Bone marrow (tissue), 2 donors: ENCODE measurements at places on chromosomes 5 and 9.

DNA sequence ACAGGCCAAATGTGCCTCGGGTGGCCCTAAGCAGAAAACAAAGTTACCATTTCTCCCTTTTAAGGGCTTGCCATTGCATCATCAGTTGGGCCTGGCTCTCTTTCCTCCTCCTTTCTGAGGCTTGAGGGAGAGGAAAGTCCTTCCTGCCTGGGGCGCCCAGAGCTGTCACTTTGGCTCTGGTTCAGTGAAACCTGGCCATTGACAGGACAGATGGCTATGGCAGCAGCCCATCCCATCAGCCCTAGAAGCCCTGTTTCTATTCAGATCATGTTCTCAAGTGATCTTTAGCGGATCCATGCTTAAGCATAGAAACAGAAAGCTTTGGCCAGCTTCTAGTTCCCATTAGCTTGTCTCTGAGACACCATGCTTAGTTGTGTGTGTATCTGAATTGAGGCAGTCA, 293.4 kb downstream of the YTHDC2 start:
- DNase-seq: no peak

GRCh38 chr5:149639737-149640136, 58.4 kb downstream of the ARHGEF37 start:
- DNase-seq: no peak

DNA sequence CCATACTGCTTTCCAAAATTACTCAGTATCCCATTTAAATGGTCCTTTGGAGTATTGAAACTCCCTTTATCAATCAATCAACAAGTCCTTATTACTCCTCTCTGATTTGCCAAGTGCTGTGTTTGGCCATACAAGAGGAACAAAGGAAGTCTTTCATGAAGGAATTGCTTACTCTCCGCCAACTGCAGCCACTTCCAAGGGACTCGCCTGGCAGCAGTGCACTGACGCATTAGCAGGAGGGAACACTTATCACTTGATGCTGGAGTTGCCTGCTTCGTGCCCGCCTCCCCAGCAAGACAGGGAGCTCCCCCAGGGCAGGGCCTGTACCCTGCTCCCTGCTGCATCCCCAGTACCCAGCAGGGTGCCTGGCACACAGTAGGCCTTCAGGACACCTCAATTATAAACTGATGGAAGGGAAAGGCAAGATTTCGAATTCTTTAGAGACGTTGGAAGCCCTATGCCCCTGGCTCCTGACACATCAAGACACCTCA, 97.9 kb downstream of the CRB2 start:
- DNase-seq: no peak

- no peak for DNase-seq
Observed at GRCh38 chr9:90419221-90419851, 223.3 kb downstream of the DIRAS2 start.

- DNase-seq: no peak
Observed at GRCh38 chr9:95605816-95606488, 89.2 kb upstream of the PTCH1 start.

DNA sequence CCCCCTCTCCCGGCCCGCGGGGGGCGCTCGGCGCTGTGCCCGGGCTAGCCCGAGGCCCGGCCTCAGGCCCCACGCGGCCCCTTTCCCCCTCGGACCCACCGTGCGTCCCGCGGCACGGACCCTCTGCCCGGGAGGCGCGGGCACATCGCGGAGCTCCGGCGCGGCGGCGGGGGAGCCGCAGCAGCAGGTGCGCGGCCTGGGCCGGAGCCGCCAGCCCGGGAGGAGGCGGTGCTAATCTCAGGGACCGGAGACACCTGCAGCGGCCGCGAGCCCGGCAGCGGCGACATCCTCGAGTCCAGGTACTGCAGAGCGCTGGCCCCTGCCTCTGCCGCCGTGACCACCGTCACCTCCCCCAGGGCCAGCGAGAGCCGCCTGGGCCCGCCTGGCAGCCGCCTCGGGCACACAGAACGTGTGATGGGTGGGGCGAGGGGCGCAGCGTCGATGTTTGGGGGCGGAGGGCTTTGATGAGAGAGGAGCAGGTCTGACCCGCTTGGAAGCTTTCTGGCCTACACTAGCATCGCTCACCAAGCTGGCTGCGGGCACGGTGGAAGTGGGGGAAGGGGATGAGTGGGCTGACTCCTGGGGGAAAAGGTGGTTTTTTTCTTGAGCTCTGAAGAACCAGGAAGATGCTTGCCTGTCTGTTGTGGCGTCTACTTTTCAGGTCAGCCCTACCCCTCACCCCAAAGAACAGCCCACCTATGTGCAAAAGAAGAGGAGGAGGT, 524 bp downstream of the CYFIP2 start:
- no peak for DNase-seq

DNA sequence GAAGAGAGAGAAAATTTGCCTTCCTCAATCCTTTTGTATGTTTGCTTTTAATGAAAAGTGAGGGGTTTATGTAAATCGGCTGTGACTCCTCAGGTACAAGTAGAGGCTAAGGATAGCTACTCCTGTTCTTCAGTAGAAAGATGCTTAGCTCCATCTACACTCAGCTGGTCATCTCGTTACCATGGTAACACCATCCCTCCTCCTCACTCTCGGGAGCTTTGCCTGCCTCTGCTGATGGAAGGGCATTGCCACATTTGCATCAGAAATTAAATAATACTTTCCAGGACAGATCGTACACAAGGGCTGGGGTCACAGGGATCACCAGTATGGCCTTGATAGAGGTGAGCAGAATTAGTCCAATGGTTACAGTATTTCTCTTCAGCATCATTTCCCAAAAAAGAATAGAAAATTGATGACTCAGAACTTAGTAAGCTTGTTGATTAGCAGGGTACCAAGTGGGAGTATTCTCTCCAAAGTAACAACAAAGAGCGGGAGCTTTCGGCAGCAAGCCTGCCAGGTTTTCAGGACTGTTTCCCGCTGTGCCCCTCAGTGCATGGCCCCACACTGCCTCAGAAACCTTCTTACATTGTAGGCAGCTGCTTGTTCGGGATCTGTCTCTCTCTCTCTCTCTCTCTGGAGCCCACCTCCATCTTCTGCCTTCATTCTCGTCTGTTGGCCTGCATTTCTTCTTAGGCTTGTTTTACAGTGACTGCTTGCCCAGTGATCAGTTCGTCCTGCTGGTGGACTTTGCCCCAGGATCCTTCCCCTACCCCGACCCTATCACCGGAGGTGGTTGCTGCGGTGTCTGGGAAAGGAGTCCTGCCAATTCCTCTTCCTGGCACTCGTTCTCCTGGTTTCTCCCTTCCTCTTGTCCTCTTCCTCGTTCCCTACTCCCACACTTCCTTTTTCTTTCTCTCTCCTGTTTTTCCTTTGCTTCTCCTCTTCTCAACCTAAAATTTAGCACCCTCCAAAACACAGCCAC, 51.9 kb upstream of the SNAPC3 start:
- DNase-seq: no peak

DNA sequence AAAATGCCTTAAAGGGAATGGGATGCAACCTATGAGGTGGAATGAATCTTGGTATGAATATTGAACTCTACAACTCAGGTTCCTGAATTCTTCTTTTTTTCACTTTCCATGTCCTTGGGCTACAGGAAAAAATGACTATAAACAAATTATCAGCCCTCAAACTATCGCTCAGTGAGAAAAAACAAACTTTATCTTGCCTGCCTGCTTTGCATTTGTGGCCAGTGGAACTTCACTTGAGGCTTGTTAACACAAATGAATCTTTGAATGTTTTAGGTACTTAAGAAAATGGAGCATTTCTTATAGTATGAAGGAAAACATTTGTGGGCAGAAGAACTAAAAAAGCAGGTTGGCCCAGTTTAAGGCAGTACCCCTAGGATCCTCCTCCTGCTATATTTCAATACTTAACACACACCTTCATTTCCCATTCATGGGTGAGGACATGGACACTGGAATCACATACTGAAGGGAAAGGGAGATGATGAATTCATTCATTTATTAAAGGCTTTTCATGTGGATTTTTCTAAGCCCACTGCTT, 34.1 kb downstream of the ELOVL7 start:
- DNase-seq: no peak

DNA sequence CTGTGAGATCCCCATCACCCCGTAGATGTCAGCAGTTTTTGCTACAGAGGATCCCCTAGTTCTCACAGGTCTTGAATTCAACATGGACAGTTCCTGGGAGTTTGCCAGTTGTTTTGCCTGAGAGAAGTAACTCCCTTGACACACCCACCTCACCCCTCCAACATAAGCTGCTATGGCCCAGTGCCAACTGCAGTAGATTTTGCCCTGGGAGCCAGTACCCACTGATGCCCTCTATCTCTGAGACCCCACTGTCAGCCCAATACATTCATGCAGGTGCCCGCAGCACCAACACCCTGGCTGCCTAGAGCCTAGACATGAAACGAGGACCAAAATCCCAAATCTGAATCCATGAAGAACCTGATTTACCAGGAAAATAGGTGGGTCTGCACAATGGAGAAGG, 583.9 kb upstream of the CTNND2 start:
- no peak for DNase-seq

DNA sequence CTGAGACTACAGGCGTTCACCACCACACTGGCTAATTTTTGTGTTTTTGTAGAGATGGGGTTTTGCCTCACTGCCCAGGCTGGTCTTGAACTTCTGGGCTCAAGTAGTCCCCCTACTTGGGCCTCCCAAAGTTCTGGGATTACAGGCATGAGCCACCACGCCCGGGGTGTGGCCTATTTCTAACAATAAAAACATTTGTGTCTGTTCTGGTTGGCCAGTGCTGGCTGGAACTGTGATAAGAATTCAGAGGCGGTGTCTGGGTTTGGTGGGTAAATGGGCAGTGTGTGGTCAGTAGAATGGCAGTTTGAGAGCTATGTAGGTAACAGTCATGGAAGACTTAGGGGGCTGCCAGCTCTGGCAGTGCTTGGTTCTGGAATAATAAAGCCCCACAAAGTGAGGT, 46.9 kb upstream of the SYNPO start:
- DNase-seq: no peak

DNA sequence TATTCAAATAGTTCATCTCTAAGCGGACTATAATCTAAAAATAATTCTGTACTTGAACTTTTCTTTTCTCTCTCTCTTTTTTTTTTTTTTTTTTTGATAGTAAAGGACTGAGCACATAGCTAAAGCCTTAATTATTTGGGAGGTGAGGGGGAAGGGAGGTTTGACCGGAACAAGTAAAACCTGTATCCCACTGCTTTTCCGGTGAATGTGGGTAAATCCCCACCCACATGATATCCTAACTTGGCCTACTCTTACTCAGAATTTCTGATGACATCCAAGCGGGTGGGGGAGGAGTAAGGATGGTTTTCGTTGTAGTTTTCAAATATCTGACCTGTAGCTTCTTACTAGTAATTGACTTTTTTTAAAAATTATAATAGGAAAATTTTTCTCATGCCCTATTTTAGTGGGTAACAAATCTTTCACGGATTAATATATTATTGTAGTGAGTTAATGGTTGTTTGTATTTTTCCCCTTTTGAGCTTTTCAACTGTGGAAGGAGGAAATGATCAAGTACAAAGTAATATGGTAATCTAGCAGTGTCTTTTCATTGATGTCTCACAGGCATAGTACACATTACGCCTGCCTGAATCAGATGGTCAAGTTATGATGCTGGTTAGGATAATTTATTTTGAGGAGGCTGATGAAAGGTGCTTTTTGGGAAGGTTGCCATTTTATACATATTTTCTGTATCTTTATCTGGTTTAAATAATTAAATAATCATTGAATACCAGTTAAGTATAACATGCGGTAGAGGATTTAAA, 2.2 kb upstream of the ELL2 start:
- no peak for DNase-seq

DNA sequence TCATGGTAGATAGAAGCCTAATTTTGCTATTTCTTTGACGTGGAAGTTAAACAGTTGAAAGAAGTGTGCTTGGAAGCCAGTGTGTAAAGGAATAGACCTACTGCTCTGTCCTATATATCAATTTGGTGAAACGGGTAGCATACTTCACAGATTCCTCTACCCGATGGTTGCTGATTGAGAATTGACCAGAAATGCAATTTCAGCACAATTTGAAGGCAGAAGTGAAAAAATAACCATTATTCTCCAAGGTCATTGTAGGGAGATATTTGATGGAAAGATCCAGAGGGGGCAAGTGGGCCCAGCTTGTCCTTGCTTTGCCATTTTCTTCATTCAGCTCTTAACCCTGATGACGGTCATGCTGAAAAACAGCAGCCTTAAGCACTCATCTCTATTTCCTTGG, 15.3 kb downstream of the CDH12 start:
- no peak for DNase-seq

DNA sequence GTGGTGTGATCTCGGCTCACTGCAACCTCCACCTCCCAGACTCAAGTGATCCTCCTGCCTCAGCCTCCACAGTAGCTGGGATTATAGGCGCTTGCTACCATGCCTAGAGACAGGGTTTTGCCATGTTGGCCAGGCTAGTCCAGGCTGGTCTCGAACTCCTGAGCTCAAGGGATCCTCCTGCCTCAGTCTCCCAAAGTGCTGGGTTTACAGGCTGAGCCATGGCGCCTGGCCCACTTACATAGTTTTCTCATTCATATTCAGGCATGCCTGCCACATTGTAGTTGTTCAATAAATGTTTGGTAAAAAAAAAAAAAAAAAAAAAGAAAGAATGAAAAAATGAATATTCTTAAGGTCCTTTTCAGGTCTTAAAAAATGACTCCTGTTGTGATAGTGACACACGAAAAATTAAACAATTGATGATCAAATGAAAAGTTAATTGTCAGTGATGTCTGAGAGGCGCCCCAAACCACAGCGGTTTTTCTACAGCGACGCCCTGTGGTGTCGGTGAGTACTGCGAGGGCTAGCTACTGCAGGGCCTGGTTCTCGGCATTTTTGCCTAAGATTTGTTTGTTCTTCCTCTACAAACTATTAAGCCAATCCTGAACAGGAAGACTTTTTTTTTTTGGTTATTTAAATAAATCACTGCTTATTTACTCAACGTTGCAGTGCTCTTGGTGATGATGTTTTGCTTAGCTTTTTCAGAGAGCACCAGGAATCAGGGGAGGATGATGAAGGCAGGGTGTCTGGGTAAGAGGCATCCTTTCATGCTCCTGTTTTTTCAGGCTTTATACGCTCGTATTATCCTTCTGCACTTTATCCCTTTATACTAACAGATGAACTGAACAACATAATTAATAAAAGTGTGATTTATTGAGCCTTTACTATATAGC, 67.0 kb upstream of the DPYSL3 start:
- no peak for DNase-seq

- peak; percentile 60 for DNase-seq
Observed at GRCh38 chr5:97534166-97534565, 351.1 kb upstream of the RIOK2 start.

DNA sequence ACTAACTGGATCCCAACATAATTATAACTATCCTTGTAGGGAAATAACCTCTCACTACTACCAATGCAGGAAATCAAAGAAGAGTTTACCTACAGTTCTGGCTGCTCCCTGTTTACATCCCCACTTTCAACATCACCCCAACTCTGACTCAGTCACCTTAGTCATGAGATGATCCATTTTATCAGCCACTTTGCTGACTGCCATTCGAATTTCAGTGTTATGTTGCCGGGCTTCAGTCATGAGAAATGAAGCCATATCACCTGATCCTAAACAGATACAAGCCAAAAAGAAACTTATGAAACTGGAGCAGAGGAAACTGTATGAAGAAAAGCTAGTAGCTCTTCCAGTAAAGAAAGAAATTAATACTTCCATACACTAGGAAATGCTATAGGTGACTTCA, 33.7 kb downstream of the SLC31A2 start:
- DNase-seq: no peak
